ENCODE measurements at places on chromosomes 2 and 18.

DNA sequence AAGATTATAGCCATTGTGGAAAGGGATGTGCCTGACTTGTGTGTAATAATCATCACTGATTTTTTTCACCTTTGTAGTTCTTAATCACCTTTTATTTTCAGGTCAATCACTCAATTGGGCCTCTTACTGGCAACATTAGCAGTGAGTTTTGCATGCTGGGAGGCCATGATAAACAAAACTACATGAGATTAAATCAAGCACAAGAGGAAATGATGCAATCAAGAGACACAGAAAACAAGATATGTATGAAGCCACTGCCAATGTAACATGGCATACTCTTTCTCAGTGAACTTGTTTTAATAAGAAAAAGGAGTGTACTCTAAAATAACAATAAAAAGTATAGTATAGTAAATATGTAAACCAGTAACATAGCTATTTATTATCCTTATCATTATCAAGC is 69.9 kb upstream of the FSIP2 start:
- DNase-seq: no peak

DNA sequence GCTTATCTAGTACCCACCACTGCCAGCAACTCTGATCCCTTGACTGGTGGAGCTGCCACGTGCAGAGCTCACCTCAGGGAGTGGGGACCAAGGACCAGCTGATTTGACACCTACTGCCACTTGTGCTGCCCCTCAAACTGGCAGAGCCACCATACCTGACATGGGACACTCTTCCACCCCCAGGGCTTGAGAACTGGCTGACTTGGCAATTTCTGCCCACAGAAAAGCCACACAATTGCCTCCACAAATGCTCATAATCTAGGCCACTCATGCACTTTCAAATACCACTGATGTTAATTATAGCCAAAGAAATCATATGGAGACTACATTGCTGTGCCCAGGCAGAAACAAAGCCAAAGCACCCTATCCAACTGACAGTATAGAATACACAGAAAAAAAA is 11.8 kb upstream of the KDM3A start:
- DNase-seq: no peak

GRCh38 chr2:110678457-110679336 is 834 bp upstream of the BUB1 start:
- peak; percentile 27 for DNase-seq

GRCh38 chr2:3122525-3122924 is 255.1 kb downstream of the EIPR1 start:
- DNase-seq: no peak

DNA sequence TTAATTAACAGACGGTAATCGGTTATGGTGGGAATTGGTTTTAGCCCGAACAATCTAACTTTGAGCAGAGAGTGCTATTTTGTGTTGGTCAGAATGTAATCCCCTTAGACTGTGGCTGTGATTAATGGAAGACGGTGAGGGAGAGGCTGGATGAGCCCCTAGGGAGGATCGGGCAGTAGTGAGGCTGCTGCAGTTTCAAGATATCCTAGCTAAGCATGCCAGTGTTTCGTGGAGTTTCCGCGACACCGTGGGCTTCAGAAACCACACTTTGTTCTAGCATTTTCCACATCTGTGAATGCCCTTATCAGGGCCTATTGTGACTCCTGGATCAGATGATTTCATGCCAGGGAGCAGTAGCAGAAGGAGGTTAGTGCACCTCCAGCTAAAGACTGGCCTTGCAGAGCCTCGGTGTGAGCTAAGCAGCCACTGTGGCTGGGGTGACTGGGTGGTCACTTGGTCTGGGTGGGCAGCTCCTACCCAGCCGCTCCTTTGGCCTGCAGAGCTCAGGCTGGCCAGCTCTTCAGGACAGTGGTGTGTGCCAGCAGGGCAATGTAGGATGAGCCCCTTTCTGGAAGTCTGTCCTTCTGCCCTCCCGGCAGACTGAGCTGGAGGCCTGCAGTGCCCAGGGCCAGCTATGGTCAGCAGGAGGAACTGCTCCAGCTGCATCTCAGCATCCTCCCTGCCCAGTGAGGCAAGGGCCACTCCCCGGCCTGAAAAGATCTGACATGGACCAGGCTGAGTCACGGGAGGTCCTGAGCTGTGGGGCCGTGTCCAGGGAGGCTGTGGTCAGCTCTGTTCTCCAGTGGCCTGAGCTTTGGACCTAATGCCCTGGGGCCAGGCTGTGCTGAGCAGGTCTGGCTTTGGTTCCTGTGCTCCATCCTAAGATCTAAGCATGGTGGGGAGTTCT is 142.6 kb upstream of the GPC1 start:
- DNase-seq: no peak
